ENCODE measurements at places on chromosomes 7 and 10.
A peak's percentile ranks its signal among the peaks of the same experiment; 100 is the strongest.

- H3K27me3 ChIP-seq = no peaks in the 10 kb centered on the region
- H3K27ac ChIP-seq = no peak overlapping the region
- no peaks in the 10 kb centered on the region for H3K4me1 ChIP-seq
- no peak for DNase-seq
- H3K36me3 ChIP-seq = no peaks in the 10 kb centered on the region
Observed at GRCh38 chr7:95794917-95795515, 22.7 kb downstream of the DYNC1I1 start.

- no peaks in the 10 kb centered on the region for H3K36me3 ChIP-seq
- DNase-seq = peak; percentile 69
- H3K27ac ChIP-seq = no peak overlapping the region
- peak overlapping the region; percentile 74 for H3K4me3 ChIP-seq
- H3K27me3 ChIP-seq = peaks cover 21% of the 10 kb centered on the region
Observed at GRCh38 chr10:33333260-33334101, 986 bp downstream of the NRP1 start.

GRCh38 chr10:15863733-15864132 lies 3.4 kb upstream of the MINDY3 start:
- H3K4me3 ChIP-seq = no peak overlapping the region
- H3K27ac ChIP-seq = no peak overlapping the region
- no peaks in the 10 kb centered on the region for H3K36me3 ChIP-seq
- H3K27me3 ChIP-seq = peaks cover 9% of the 10 kb centered on the region
- peaks cover 18% of the 10 kb centered on the region for H3K4me1 ChIP-seq
- DNase-seq = no peak

DNA sequence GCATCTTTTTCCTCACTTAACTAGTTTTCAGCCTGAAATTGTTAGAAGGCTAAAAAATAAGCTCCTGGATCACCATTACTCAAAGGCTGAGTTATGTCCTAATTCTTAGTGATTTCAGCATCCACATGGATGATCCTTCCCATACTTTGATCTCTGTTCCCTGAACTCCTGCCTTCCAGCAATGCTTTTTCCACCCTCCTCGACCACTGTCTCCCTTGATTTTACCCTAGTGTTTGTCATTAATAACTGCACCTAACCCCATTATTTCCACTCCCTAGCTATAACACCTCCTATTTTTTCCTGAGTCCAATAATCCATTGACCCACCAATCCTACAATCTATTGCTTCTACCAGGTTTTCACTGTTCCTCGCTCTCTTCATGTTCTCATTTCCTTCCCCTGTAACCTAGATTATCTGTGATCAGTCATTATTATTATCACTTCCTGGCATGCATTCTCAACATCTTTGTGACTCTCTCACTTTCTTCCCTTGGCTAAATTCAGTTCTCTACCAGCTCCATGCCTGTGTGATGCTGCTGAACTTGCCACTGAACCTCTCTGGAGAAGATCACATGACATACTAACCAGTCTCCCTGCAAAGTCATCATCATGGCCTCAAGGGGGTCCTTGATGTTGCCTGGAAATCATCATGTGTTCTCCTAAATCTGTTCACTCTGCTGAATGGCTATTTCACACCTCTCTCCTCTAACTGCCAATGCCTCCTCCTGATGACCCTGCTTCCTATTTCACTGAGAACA lies 6.5 kb upstream of the CALU start:
- no peak overlapping the region for H3K4me3 ChIP-seq
- H3K27ac ChIP-seq = no peak overlapping the region
- H3K27me3 ChIP-seq = no peaks in the 10 kb centered on the region

DNA sequence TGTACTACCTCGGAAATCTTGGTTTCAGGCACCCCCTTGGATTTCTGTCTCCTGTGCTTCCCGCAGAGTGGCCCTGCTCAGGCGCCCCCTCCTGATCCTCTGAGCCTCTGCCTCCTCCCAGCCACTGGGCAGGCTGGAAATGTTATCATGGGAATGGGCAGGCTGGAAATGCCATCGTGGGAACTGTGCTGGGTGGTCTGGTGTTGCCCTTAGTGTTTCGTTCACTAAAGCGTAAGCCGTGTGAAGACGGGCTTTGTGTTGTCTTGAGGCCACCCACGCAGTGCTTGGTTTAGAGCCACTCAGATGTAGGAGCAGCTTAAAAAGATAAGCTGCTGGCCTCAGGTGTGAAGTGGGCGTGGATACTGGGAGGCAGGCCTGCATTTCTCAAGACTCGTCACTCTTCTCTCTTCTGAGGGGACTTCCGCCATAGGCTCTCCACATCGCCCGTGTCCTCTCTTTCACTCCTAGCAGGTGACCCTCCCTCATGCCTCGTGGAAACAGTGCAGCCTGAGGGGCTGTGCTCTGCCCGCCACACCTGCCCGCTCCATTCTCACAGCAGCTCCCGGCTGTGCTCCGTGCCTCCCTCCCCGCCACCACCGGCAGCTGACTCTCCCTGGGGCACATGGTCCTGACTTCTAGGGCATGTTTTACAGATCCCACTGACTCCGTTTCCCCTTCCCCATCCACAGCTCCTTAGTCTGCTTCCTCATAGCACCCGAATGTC lies 28.5 kb downstream of the PPP2R2D start:
- no peaks in the 10 kb centered on the region for H3K27me3 ChIP-seq
- H3K27ac ChIP-seq = peak overlapping the region; percentile 8
- H3K4me1 ChIP-seq = peaks cover 16% of the 10 kb centered on the region
- DNase-seq = no peak
- no peak overlapping the region for H3K4me3 ChIP-seq

DNA sequence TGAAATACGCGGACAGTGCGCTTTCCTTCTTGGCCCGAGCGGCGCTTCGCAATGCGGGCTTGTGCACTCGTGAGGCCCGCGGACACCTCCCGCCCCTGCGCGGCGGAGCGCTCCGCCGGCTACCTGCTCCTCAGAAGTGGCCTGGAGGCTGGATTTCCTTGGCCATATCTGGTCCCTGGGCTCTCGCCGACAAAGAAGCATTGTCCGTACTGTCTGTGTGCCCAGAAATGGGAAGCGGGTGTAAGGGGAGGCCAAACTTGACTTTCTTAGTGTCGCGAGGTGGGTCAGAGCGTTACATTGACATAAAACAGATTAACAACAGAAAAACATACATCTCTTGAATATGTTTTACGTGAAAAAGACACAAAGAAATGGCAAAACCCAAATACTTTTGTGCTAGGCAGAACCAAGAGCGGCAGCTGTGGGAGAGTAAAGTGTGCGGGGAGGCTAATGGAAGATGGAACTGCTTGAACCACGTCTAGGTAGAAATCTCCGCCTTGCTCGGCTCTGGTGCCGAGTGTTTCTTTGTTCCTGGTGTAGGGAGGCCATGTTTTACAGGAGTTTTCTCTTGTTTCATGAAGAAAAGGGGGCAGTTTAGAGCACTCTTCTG lies 1.4 kb downstream of the LANCL2 start:
- peak; percentile 66 for DNase-seq
- peaks cover 19% of the 10 kb centered on the region for H3K4me1 ChIP-seq
- H3K36me3 ChIP-seq = no peaks in the 10 kb centered on the region
- no peaks in the 10 kb centered on the region for H3K27me3 ChIP-seq

DNA sequence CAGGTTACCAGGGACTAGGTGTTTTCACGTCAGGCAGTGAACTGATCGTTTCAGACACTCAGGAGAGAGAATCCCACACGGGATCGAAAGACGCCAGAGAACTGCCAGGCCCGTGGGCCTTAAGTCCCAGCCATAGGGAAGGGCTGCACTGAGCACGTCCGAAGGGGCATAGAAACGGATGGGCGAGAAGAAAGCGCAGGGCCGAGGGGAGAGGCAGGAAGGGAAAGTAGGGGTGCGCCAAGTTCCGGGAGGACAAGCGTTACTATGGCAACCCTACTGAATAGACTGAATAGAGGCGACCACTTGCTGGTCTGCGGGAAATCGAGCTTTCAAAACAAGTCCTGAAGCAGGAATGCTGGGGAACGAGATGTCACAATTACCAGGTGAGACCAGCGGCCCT lies 421.3 kb upstream of the NUPR2 start:
- DNase-seq = no peak
- no peaks in the 10 kb centered on the region for H3K36me3 ChIP-seq
- no peaks in the 10 kb centered on the region for H3K27me3 ChIP-seq
- no peaks in the 10 kb centered on the region for H3K4me1 ChIP-seq

- no peaks in the 10 kb centered on the region for H3K36me3 ChIP-seq
- H3K4me1 ChIP-seq = peaks cover 7% of the 10 kb centered on the region
- H3K27ac ChIP-seq = no peak overlapping the region
- no peak for DNase-seq
- H3K4me3 ChIP-seq = no peak overlapping the region
- peaks cover 2% of the 10 kb centered on the region for H3K27me3 ChIP-seq
Observed at GRCh38 chr10:98272656-98273055, 4.7 kb upstream of the LOXL4 start.

DNA sequence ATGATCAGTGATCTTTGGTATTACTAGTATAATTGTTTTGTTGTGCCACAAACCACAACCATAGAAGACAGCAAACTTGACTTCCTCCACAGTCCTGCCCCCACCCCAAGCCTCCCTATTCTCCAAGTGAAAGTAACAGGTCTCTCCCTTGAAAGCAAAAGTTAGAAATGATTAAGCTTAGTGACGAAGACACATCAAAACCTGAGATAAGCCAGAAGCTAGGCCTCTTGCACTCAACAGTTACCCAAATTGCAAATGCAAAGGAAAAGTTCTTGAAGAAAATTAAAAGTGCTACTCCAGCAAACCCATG lies 7.5 kb downstream of the SAR1A start:
- H3K4me1 ChIP-seq = peaks cover 9% of the 10 kb centered on the region
- DNase-seq = peak; percentile 49
- H3K27ac ChIP-seq = no peak overlapping the region
- H3K27me3 ChIP-seq = peaks cover 2% of the 10 kb centered on the region
- H3K36me3 ChIP-seq = peaks cover 14% of the 10 kb centered on the region
- no peak overlapping the region for H3K4me3 ChIP-seq

GRCh38 chr10:24467605-24468004 lies 256.1 kb downstream of the ARHGAP21 start:
- no peak overlapping the region for H3K27ac ChIP-seq
- no peak for DNase-seq
- no peak overlapping the region for H3K4me3 ChIP-seq
- H3K4me1 ChIP-seq = no peaks in the 10 kb centered on the region

DNA sequence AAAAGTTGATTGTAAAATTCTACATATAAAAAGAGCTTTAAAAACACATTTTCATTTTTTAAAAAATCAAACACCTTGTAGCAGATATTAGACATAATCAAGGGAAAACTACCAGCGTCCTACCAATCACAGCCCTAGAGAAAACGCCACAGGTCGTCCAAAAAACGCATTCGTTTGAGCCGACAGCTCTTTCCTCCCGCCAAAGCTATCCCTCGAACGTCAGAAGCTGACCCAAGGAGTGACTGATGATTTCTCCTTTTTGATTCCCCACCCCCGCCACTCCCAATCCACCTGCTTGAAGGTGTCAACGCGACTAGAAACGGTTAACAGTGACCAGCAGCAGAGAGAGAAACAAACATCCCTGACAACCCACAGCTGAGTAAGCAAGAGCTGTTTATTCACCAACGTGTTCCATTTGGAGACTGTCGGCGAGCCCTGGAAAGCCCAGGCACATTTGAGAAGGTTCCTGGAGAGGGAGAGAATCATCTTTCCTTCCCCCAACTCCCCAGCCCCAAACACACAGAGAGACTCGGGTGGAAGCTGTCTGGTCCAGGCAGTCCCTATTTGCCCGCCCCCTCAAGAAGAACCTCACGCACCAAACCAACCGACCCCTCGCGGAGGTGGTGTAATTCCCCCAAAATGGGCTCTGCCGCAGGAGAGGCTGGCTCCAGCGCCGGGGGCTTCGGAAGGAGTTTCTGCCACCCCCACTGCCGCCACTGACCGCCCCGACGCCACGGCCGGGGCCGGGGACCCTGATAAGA lies 622 bp downstream of the CPEB3 start:
- H3K27ac ChIP-seq = peak overlapping the region; percentile 85
- peak overlapping the region; percentile 96 for H3K4me3 ChIP-seq
- peaks cover 6% of the 10 kb centered on the region for H3K36me3 ChIP-seq
- peaks cover 17% of the 10 kb centered on the region for H3K4me1 ChIP-seq

- DNase-seq = no peak
- H3K36me3 ChIP-seq = no peaks in the 10 kb centered on the region
- no peak overlapping the region for H3K4me3 ChIP-seq
Observed at GRCh38 chr7:117269417-117269816, 53.4 kb downstream of the WNT2 start.

DNA sequence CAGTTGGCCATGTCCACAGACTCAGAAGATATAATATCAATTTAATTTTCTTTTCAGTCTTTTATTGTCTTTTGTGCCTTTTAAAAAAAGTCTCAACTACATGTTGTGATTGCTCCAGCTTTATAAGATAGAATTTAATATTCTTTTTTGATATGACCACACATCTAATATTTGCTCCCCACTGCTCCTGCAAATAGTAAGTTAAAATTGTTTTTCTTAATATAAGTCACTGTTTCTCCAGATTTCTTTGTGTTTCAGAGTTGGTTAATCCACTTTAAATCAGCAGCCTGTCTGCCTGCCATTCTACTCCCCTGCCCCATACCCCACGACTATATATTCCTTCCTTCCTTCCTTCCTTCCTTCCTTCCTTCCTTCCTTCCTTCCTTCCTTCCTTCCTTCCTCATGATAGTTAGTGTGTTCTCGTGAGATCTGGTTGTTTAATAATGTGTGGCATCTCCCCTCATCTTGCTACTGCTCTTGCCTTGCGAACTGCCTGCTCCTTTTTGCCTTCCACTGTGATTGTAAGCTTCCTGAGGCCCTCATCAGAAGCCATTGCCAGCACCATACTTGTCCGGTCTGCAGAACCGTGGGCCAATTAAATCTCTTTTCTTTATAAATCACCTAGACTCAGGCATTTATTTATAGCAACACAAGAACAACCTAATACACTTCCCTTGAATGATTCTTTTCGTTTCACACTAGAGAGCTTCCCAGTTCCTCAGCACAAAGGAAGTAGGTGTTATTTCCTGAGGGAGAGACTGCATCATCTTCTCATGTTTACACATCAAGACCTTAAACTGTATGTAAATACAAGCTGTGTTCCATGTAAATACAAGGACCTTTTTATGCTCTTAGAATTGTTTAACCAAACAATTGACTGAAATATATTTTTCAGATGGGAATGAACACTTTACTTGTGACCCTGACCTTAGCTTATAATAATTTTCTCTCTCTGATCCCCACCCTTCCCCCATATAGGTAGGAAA lies 24.5 kb downstream of the TAS2R16 start:
- H3K4me3 ChIP-seq = no peak overlapping the region
- H3K27ac ChIP-seq = no peak overlapping the region
- no peaks in the 10 kb centered on the region for H3K36me3 ChIP-seq
- no peaks in the 10 kb centered on the region for H3K27me3 ChIP-seq
- no peaks in the 10 kb centered on the region for H3K4me1 ChIP-seq
- no peak for DNase-seq

DNA sequence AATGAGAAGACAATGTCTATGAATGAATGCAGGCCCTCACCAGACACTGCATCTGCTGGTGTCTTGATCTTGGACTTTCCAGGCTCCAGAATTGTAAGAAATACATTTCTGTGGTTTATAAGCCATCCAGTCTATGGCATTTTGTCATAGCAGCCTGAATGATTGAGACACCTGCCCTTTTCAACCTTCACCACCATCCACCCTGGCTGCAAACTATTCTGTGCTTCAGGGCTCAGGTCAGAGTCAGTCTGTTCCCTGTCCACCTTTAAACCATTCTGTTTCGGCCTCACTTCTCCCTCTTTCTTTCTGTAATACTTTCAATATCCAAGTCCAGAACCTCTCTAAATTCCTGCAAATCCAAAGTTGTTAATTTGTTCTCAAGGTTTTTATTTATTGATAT lies 15.9 kb upstream of the CDK13 start:
- H3K36me3 ChIP-seq = no peaks in the 10 kb centered on the region
- no peak overlapping the region for H3K4me3 ChIP-seq
- no peaks in the 10 kb centered on the region for H3K4me1 ChIP-seq
- H3K27me3 ChIP-seq = no peaks in the 10 kb centered on the region
- DNase-seq = no peak

- peaks cover 6% of the 10 kb centered on the region for H3K4me1 ChIP-seq
- peak; percentile 65 for DNase-seq
- no peaks in the 10 kb centered on the region for H3K27me3 ChIP-seq
- H3K36me3 ChIP-seq = no peaks in the 10 kb centered on the region
- no peak overlapping the region for H3K4me3 ChIP-seq
- no peak overlapping the region for H3K27ac ChIP-seq
Observed at GRCh38 chr7:46752881-46753366, 829.0 kb downstream of the TNS3 start.
